ENCODE measurements at places on chromosomes 11 and 22.

DNA sequence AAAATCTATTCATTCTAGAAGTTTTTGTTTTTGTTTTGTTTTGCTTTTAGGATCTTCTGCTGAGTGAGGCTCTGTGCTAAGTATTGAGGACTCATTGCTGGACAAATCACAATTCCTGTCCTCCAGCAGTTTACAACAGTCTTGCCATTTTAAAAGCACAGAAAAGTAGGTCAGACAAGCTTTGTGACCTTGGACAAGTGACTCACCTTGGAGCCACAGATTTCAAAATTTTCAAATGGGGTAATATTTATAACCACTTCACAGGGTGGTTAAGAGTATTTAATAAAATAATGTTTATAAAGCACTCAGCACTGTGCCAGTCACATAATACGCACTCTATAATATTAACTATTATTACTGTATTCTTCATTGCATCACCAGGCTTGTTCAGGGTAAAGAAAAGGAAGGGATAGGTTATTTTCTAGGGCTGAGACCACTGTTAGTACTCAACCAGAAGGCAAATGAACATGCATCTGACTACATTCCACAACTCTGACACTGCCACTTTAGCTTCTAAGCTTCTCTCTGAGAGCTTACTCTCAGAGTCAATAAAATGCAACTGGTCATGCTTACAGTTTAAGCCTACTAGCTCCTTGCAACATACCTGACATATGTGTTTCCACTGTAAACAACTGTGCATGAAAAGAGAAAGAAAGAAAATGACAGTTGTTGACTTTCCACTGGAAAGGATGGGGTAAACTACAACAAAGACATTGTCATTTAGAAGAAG, 63.2 kb upstream of the FIBIN start:
- DNase-seq = no peak

GRCh38 chr11:70759846-70760245, 361.5 kb downstream of the CTTN start:
- DNase-seq = no peak

DNA sequence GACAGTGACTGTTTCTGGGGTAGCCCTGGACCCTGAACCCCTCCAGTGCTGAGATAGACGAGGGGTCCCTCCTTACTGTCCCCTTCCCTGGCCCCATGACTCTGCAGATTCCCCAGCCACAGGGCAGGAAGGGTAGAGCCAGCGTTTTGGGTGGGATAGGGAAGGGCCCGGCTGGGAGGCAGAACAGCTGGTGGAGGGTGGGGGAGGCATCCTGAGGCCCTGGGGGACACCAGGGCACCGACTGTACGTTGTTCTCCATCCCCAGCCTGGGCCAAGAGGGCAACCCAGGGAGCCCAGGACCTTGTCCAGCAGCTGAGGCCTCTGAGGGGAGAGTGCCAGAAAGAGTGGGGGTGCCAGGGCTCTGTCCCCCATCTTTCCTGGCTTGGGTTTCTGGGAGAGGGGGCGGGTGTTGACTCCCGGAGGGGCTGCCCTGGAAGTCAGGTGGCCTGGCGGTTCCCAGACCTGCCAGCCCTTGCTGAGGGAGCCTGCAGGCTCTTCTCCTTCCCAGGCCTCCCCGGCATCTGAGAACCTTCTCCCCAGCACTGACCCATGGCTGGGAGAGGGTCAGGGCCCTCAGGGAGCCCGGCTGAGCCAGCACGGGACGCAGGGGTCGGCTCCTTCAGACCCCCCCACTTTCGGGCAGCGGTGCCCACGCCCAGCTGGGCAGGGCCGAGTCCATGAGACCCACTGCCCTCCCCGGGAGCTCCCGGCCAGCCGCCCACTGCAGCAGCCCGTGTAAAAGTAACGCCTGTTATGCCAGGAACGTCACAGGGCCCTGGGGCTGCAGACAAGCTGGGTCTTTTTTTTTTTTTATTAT, 30.3 kb downstream of the IGF2 start:
- DNase-seq = no peak

DNA sequence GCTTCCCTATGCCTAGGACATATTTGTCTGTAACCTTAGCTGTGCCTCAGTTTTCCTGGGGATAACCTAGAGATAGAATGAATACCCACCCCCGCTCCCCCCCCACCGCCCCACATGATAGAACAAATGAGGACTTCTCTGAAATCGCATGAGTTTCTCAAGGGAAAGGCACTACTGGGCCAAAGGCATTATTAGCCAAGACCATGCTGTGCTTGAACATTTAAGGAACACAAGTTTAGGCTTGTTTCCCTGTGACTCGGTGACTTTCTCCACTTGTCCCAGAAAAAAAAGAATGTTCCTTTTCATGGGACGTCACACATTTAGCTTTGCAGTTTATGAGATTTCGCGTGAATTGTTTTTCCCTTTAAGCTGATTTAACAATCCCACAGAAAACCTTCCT, 51.4 kb upstream of the CRTAM start:
- no peak for DNase-seq

GRCh38 chr11:111400595-111400994, 21.5 kb upstream of the POU2AF1 start:
- no peak for DNase-seq

GRCh38 chr11:16001899-16002426, 354.4 kb downstream of the SOX6 start:
- DNase-seq = no peak

DNA sequence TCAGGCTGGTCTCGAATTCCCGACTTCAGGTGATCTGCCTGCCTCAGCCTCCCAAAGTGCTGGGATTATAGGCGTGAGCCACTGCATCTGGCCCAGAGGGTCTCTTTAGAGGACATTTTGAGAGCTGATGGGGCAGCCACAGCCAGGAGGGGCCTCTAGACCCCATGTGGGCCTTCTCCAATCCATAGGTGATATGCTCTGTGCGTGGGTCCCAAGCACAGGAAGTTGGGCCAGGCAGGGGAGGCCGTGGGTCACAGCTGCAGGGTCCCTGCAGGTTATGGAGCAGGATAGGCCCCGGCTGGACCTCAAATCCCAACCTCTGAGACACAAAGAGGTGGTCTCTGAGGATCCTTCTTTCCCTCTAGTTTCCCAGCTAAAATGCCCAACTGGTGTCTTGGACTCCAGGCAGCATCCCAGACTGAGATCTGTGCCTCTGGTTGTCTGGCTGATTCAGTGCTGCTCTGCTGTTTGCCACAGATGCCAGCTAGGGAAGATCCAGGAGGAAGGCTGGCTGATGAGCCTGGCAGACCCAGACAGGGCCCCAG, 1.5 kb downstream of the LRRC75B start:
- DNase-seq = no peak

DNA sequence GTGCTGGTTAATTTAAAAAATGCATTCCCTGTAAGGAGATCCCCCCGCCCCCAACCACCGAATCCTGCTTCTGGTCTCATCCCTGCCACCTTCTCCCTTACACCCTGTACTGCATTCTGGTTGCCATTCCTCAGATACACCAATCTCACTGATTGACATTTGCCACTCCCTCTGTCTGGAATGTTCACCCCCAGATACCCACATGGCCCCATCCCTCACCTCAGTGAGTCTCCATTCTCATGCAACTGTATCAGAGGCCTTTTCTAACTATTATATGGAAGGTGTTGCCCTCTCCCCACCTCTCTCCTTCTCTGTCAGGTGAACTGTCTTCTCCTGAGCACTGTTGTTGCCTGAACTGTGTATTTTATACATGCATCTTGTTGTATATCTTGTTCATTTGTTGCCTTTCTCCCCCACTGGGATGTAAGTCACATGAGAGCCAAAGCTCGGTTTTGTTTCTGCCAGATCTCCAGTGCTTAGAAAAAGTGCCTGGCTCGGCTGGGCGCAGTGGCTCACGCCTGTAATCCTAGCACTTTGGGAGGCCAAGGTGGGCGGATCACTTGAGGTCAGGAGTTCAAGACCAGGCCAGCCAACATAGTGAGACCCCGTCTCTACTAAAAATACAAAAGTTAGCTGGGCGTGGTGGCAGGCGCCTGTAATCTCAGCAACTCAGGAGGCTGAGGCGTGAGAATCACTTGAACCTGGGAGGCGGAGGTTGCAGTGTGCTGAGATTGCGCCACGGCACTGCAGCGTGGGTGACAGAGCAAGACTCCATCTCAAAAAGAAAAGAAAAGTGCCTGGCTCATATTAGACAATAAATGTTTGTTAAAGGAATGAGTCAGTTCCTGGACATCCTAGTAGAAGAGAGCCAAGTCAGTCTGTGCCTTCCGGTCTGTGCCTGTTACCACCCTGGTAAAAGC, 61.0 kb downstream of the TNRC6B start:
- no peak for DNase-seq

GRCh38 chr11:90845799-90846198, 623.0 kb upstream of the CHORDC1 start:
- no peak for DNase-seq

- DNase-seq = no peak
These were observed 6.4 kb upstream of the PKNOX2 start for GRCh38 chr11:125157953-125158680.

- no peak for DNase-seq
These were observed 104.1 kb upstream of the E2F8 start for GRCh38 chr11:19344661-19345518.

- DNase-seq = no peak
These were observed 18.2 kb downstream of the PDE2A start for GRCh38 chr11:72655896-72656464.

DNA sequence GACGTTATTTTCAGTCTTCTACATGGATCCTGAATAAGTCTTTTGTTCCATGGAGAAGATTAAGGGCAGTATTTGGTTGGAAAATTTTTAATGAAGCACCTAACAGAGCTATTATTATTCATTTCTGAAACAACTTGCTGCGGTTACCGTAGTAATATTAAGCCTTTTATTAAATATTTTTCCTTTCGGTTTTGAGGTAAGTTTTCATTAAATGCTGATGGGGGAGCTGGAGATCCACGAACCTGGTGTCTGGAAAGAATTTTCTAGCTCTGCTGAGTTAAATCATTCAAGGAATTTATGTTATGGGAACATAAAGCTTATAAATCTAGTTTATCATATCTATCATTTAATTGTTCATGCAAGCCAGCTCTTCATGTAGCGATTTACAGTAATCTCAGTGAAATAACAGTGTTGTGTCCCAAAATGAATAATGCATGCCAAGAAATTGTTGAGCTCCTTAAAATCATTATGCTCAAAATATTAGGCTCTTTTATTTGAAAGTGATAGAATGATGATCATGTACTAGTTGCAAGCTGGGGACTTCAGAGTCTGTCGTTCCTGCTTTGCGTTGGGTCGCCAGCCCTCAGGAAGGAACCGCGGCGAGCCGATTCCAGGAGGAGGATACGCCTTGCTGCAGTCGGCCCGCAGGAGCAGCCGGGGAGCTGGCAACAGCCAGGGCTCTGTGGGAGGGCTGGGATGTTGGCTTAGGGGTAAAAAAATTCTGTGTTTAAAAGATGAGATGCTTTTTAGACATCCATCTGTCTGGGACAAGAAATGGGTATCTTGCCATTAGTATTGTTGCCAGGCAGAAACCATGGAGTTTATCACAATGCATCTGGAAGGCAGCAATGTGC, 83.1 kb downstream of the TBC1D22A start:
- DNase-seq = no peak

DNA sequence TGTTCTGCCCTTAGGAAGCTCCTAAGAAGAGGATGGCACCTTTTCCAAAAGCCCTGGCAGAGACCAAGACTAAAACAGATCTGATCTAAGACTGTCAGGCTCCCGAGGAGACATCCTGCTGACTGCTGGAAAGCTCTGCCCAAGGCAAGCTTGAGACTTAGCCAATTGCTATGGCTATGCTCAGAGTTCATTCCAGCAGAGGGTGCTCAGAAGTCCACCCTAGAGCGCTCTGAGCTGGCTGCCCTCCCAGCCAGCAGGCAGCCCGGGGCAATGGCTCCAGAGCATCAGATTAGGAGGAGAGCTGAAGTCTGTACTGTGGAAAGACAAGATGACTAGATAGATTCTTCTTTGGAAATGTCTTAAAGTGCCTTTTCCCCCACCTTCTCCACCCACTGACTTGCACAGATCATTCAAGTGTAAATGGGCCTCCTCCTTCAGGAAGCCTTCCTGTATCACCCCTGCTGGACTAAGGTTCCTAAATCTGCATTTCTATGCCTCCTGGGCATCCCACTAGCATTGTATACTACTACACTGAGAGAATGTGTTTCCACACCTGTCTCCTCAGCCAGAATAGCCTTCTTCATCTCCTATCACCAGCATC, 23.4 kb downstream of the LRRC55 start:
- DNase-seq = no peak

DNA sequence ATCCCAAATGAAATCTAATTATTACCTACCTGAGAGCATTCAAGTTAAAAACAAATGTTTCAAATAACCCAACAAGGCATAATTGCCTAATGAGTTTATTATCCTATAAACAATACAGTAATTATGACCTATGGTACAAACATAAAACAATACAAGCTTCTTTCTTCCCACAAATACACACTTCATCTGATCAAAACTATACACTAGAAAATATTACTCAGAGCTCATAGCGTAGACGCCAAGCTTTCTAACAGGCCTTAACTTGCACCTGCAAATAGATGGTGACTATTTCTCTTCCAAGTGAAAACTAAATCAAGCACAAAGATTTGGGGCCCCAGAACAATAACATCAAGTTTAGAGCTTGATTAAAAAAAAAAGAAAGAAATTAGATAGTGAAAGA, 78.1 kb downstream of the SOX6 start:
- DNase-seq = no peak

DNA sequence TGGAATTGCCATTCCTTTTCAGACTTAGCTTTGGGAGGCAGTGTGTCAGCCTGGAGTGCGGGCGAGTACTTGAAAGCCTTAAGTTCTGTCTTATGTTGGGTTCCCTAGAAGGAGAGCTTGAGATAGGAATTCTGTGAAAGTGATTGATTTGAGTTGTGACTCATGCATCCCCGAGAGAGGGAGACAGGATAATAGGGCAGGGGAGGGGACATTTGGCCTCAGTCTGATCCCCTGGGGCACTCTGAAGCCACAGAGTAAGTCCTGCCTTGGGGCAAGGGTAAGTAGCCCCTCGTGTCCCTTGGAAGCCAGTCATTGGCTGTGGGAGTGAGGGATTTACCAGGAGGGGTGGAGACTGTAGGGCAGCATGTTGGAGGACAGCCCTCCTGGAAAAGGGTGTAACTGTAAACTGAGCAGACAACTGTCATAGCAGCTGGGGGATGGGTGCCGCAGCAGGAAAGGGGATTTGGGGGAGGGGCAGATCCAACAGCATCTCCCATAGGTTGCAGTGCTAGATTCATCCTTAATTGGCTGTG, 44.0 kb downstream of the KIAA1671 start:
- DNase-seq = no peak

GRCh38 chr11:30150425-30150824, 80.4 kb upstream of the FSHB start:
- no peak for DNase-seq

DNA sequence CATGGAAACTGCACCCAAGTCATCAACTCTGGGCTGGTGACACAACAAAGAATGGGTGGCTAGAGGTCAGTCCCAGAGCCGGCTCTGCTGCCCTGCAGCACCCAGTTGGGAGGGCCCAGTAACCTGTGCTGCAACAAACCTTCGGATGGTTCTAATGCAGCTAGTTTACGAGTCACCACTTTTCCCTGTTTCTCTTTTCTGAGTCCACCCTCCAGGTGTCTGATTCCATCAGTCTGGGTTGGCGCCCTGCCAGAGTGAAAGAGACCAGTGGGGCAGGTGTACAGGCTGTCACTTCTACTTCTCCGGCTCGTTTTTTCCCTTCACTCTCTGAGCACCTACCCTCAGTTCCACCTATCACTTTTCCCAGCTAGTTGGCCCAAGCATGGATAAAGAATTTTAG, 572.9 kb downstream of the NTM start:
- no peak for DNase-seq

All from activated T-cell treated with anti-CD3 and anti-CD28 coated beads for 48 hours (primary cell).